ENCODE measurements at places on chromosomes 2 and 18.

- DNase-seq = no peak
Measured at GRCh38 chr2:62452701-62453454, 53.1 kb downstream of the TMEM17 start.

DNA sequence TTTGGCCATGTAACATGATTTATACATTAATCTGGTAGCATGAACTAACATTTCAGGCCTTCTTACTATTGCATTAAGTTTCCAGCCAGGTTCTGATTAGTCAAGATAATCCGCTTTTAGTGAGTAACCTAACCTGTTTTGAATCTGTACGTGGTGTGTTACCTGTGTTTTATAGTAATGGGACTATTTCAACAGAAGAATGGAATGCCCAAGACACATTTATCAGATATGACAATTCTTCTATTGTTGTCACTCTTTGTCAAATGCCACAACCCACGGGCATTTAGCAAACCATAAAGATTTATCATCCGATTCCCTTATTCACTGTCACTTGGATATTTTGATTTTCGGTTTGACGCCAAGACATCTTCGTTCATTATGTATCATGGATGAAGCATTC lies 117.9 kb downstream of the ETAA1 start:
- no peak for DNase-seq

DNA sequence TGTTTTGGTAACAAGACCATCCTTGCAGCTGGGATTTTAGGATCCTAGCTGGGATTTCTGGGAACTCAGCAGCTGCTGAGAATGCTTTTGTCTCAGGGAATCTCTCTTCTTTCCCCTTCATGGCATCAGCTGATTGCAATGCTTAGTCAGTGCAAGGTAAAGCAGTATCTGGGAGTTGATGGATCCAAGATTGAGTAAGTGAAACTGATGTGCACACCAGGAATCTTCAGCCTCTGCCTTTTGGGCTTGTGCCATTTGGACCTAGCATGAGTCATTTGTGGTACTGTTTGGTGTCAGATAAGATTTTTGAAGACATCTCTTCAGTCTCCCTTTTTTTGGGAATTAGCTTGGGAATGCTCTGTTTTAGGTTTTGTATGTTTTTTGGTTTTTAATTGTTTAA lies 363.3 kb upstream of the TFPI start:
- DNase-seq = no peak

DNA sequence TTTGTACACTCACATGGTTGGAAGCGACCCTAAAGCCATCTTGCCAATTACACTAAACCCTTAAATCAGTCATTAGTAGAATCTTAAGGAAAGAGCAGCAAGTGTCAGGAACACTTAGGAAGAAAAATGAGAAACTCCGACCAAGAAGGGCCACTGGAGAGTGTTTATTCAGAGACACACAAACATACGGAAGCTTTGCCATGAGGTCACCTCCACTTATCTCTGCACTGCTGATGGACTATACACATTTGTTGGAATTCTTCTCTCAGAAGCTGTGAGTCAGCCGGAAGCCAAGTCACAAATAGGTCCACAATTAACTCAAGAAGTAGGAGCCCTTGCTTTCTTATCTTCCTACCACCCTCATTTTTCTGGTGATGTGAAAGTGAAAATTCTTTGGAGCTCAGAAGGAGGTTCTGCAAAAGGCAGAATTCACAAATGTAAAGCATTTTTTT lies 21.6 kb downstream of the BMP10 start:
- no peak for DNase-seq

- DNase-seq = peak; percentile 60
Measured at GRCh38 chr18:59220784-59221765, 1.1 kb downstream of the GRP start.

GRCh38 chr18:75337348-75337747 lies 90.2 kb downstream of the SMIM21 start:
- no peak for DNase-seq

DNA sequence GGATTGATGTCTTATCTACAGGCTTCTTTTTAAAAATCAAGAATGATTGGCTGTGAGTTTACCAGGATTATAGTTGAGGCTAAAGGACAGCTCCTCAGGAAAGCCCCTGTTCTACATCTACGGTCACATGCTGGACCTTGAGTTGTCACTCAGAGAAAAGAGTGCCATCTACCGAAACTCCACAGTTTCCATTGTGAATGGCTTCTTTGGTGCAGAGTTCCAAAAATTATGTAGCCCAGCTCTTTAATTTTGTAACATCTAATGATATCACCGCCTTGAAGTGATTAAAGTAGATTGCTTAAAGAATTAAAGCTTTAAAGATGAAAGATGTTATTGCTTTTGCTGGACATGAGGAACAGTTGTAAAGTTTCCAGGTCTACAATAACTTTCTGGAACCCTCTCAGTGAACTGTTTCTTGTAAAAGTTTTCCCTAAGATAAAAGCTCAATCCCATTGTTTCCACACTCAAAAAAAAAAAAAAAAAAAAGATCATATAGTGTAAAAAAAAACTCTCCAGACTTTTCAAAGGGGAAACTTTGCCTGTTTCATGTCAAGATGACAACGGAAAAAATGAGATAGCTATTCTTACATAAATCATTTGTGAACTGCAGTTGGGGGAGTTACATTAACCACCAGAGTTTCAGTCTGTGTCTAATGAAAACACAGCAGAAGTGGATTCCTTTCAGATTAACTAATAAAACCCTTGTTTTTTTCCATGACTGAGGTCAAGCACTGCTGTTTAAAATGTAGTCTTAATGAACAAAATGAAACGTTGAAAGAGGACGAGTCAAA lies 4.3 kb downstream of the COL3A1 start:
- DNase-seq = no peak
